ENCODE measurements at places on chromosomes 5 and 9. TPM values are rescaled to one million over a fixed set of nuclear protein-coding genes. Genes with fewer than 3 reads are reported as not detected.

DNA sequence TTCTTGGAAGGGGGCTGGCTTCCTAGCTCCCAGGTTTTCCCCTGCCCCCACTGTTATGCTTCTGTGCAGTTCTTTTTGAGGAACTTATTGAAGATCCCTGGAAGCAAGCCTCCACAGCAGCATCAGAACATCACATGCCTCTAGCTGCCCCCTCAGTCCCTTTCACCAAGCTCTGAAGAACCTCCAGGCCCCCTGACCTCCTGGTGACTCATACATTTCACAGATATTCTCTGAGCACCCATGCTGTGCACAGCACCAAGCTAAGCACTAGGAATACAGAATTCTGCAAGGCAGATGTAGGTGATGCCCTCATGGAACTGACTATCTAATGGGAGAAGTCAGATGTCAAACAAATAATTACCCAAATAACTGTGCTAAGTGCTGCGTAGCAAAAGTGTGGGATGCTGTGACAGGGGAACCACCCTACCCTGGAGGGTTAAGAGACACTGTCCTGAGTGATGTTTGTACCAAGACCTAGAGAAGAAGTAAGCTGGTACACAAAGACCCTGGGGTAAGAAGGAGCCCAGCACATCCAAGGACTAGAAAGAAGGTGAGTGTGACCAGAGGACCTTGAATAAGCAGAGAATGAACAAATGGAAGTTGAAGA lies 213.7 kb upstream of the NR4A3 start:
- no peaks in the 10 kb centered on the region for H3K36me3 ChIP-seq
- no peaks in the 10 kb centered on the region for H3K4me1 ChIP-seq
- H3K27ac ChIP-seq = no peak overlapping the region
- no peak overlapping the region for H3K4me3 ChIP-seq

DNA sequence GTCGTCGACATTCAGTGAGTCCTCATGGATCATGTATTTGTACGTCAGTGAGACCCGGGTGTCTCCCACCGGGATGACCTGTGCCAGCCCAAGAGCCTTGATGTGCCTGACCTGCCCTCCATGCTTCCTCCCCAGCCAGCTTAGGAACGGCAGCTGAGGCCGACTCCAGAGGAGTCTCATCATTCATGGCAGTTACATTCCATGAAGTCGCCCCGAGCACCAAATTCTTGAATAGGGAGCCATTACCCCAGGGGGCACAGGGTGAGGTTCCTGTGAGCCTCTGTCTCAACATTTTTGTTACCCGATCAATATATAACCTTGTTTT lies 67.8 kb downstream of the ZNF354C start:
- peaks cover 41% of the 10 kb centered on the region for H3K36me3 ChIP-seq
- H3K27me3 ChIP-seq = no peaks in the 10 kb centered on the region
- no peak overlapping the region for H3K4me3 ChIP-seq
- no peaks in the 10 kb centered on the region for H3K4me1 ChIP-seq

Gene INSL4
- total RNA-seq = not detected

DNA sequence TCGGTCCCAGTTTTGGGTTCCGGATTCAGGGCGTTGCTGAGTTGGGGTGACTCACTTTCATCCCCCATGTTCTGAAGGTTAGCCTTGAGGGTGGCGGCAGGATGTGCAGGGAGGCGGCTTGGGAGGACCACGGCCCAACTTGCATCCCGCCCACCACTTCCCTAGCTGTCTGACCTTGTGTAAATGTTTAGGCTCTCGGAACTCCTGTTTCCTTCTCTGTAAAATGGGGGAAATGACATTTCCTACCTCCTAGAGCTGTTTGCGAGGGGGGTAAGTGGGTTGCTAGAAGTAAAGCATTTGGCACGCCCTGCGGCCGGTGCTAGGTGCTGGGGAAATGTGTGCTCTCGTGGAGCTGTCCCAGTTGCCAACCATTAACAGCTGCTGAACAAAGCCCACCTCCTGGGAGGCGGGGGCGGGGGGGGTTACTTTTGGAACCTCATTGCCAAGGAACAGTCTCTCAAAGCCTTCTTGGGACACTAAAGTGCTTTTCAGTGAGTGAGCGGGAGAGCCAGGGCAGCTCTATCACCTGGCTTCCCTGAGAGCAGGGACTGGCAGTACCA lies 27.5 kb downstream of the PTGES2 start:
- peaks cover 91% of the 10 kb centered on the region for H3K4me1 ChIP-seq
- H3K36me3 ChIP-seq = peaks cover 48% of the 10 kb centered on the region
- peak overlapping the region; percentile 59 for H3K4me3 ChIP-seq
- H3K27ac ChIP-seq = peak overlapping the region; percentile 93

Gene FOXD4L4
- total RNA-seq = 0.50 TPM

GRCh38 chr5:121968910-121969607 lies 7.3 kb downstream of the SRFBP1 start:
- peak overlapping the region; percentile 72 for H3K27ac ChIP-seq
- no peaks in the 10 kb centered on the region for H3K36me3 ChIP-seq
- H3K4me3 ChIP-seq = no peak overlapping the region

- H3K36me3 ChIP-seq = no peaks in the 10 kb centered on the region
- H3K4me3 ChIP-seq = no peak overlapping the region
- H3K27me3 ChIP-seq = no peaks in the 10 kb centered on the region
- DNase-seq = no peak
- no peak overlapping the region for H3K27ac ChIP-seq
- H3K4me1 ChIP-seq = no peaks in the 10 kb centered on the region
Observed at GRCh38 chr5:71786337-71787055, 67.4 kb downstream of the CARTPT start.

- no peak for DNase-seq
- no peak overlapping the region for H3K27ac ChIP-seq
- H3K4me3 ChIP-seq = no peak overlapping the region
- H3K36me3 ChIP-seq = no peaks in the 10 kb centered on the region
- H3K4me1 ChIP-seq = no peaks in the 10 kb centered on the region
Observed at GRCh38 chr9:81782313-81782995, 93.1 kb upstream of the TLE1 start.

DNA sequence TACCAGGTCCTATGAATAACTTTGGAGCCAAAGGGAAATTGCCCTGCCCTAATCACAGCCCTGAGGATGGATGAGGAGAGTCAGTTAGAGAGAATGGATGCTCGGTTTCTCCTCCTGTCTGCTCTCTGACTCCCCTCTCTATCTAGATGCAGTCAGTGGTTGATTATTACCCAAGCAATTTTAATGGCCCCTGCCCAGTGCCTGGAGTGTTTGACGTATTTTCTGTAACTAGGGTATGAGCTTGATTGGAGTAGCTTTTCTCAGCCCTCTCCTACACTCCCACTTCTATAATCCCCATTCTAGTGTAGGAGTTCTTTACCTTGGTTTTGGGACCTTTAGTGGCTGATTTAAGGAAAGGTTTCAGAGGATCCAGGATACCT lies 60.4 kb downstream of the DOCK2 start:
- peaks cover 97% of the 10 kb centered on the region for H3K36me3 ChIP-seq
- H3K4me3 ChIP-seq = no peak overlapping the region
- H3K4me1 ChIP-seq = no peaks in the 10 kb centered on the region
- no peak overlapping the region for H3K27ac ChIP-seq
- DNase-seq = no peak

GRCh38 chr5:148514344-148514743 lies 130.6 kb downstream of the FBXO38 start:
- no peaks in the 10 kb centered on the region for H3K27me3 ChIP-seq
- no peaks in the 10 kb centered on the region for H3K4me1 ChIP-seq
- no peak for DNase-seq
- H3K4me3 ChIP-seq = no peak overlapping the region

Gene TAF11L5
- not detected for total RNA-seq

GRCh38 chr5:125408448-125409233 lies 662.2 kb upstream of the ZNF608 start:
- H3K36me3 ChIP-seq = no peaks in the 10 kb centered on the region
- H3K4me3 ChIP-seq = no peak overlapping the region
- H3K4me1 ChIP-seq = peaks cover 41% of the 10 kb centered on the region
- no peak for DNase-seq
- no peaks in the 10 kb centered on the region for H3K27me3 ChIP-seq
- peak overlapping the region; percentile 16 for H3K27ac ChIP-seq

Gene GZMA
- total RNA-seq = 6.3 TPM

Gene WDR31
- 4.4 TPM for total RNA-seq

DNA sequence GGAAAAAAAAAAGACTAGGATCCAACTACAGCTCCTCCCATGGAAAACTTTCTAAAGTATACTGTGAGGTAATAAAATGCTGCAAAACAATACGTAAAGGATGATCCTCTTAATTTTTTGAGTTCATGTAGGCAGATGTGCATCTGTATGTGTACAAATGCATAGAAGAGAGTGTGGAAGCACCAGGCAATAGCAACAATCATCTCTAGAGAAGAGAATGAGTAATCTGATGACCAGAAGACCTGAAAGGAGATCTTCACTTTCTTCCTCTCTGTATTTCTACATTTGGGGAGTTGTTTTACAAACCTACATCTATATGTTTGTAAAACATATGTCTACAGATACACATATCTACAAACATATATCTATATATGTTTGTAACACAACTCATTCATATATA lies 29.3 kb upstream of the SPDL1 start:
- no peak overlapping the region for H3K27ac ChIP-seq
- H3K4me1 ChIP-seq = no peaks in the 10 kb centered on the region
- H3K27me3 ChIP-seq = peaks cover 17% of the 10 kb centered on the region
- H3K36me3 ChIP-seq = no peaks in the 10 kb centered on the region
- no peak for DNase-seq

Gene ANKDD1B
- 3.0 TPM for total RNA-seq

DNA sequence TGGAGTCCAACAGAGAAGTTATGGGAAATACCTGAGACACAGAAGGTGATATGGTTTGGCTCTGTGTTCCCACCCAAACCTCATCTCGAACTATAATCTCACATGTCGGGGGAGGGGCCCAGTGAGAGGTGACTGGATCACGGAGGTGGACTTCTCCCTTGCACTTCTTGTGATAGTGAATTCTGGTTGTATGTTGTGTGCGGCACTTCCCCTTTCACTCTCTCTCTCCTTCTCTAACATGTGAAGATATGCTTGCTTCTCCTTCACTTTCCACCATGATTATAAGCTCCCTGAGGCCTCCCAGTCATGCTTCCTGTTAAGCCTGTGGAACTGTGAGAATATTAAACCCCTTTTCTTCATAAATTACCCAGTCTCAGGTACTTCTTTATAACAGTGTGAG lies 96.1 kb downstream of the TMEM232 start:
- H3K4me1 ChIP-seq = no peaks in the 10 kb centered on the region
- H3K36me3 ChIP-seq = no peaks in the 10 kb centered on the region
- no peak overlapping the region for H3K4me3 ChIP-seq
- no peak overlapping the region for H3K27ac ChIP-seq
- H3K27me3 ChIP-seq = no peaks in the 10 kb centered on the region

GRCh38 chr5:57937025-57937424 lies 454.4 kb upstream of the ACTBL2 start:
- no peaks in the 10 kb centered on the region for H3K27me3 ChIP-seq
- DNase-seq = no peak
- no peaks in the 10 kb centered on the region for H3K4me1 ChIP-seq
- no peak overlapping the region for H3K27ac ChIP-seq
- H3K36me3 ChIP-seq = no peaks in the 10 kb centered on the region
- H3K4me3 ChIP-seq = no peak overlapping the region

- H3K27ac ChIP-seq = no peak overlapping the region
- H3K27me3 ChIP-seq = peaks cover 15% of the 10 kb centered on the region
- no peak overlapping the region for H3K4me3 ChIP-seq
- H3K4me1 ChIP-seq = no peaks in the 10 kb centered on the region
Observed at GRCh38 chr9:125380406-125380805, 118.8 kb downstream of the GAPVD1 start.

Gene CAVIN4
- 1.0 TPM for total RNA-seq

Gene HTR1A
- not detected for total RNA-seq

Gene PPIC
- 46.8 TPM for total RNA-seq

DNA sequence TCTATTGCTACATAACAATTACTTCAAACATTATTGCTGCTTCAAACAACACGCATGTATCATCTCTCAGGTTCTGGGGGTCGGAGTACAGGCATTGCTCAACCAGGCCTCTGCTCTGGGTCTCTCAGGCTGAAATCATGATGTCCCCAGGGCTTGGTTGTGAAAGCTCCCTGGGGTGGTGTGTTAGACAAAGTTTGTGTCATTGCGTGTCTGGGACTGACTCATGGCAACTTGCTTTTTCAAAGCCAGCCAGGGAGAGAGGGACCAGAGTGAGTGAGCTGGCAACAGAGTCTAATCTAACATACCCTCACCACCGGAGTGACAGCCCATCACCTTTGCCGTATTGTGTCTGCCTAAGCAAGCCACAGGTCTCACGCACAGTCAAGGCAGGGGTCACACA lies 259.2 kb upstream of the NFIL3 start:
- no peaks in the 10 kb centered on the region for H3K36me3 ChIP-seq
- peaks cover 15% of the 10 kb centered on the region for H3K27me3 ChIP-seq
- no peak overlapping the region for H3K4me3 ChIP-seq

Gene PRDM9
- total RNA-seq = not detected

- peak overlapping the region; percentile 51 for H3K27ac ChIP-seq
- no peaks in the 10 kb centered on the region for H3K27me3 ChIP-seq
- no peak overlapping the region for H3K4me3 ChIP-seq
- no peaks in the 10 kb centered on the region for H3K36me3 ChIP-seq
- DNase-seq = no peak
- peaks cover 87% of the 10 kb centered on the region for H3K4me1 ChIP-seq
Observed at GRCh38 chr9:133124123-133124906, 3.3 kb upstream of the RALGDS start.

Gene CCL27
- not detected for total RNA-seq

Gene SAXO1
- total RNA-seq = not detected

DNA sequence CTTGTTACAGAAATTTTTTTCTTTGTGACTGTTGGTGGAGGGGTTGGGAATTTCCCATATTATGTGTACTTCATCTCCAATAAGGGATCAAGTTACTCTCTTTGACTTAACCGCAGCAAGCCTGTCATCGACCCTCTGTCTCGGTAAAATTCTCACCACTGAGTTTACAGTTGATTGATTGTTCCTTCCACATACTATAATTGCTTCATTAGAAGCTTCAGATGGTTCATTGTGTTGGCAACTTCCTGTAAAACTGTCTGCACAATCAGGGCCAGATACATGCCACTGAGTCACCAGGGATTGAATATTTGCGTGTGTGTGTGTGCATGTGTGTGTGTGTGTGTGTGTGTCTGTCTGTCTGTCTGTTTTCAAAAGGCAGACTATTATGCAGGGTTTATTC lies 176.6 kb downstream of the ZNF462 start:
- no peak overlapping the region for H3K4me3 ChIP-seq
- H3K27ac ChIP-seq = no peak overlapping the region
- H3K27me3 ChIP-seq = no peaks in the 10 kb centered on the region
- H3K4me1 ChIP-seq = no peaks in the 10 kb centered on the region
- no peaks in the 10 kb centered on the region for H3K36me3 ChIP-seq

DNA sequence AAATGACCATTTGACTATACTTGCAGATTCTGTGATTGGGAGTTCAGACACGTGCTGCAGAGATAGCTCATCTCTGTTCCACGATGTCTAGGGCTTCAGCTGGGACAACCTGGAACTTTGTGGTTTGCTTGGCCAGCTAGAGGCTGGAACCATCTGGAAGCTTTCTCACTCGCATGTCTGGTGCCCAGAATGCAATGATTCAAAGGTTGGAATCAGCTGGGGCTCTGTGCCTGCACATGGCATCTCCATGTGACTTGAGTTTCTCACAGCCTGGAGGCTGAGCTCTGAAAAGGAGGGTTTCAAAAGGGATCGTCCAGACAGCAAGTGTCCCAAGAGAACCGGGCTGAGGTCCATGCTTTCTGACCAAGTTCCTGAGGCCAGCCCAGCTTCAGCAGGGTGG lies 465.2 kb downstream of the GADD45G start:
- no peak for DNase-seq
- H3K4me3 ChIP-seq = no peak overlapping the region
- no peak overlapping the region for H3K27ac ChIP-seq
- no peaks in the 10 kb centered on the region for H3K27me3 ChIP-seq
- no peaks in the 10 kb centered on the region for H3K4me1 ChIP-seq

GRCh38 chr9:134789168-134789567 lies 91.4 kb upstream of the FCN2 start:
- no peak overlapping the region for H3K4me3 ChIP-seq
- DNase-seq = no peak
- peaks cover 6% of the 10 kb centered on the region for H3K36me3 ChIP-seq
